Right cardiac atrium (tissue), 5 donors: ENCODE measurements at places on chromosomes 2 and 18. TPM values are rescaled to one million over a fixed set of nuclear protein-coding genes. Genes with fewer than 3 reads are reported as not detected.

- DNase-seq = no peak
Measured at GRCh38 chr2:150495993-150496627, 8.6 kb upstream of the RND3 start.

DNA sequence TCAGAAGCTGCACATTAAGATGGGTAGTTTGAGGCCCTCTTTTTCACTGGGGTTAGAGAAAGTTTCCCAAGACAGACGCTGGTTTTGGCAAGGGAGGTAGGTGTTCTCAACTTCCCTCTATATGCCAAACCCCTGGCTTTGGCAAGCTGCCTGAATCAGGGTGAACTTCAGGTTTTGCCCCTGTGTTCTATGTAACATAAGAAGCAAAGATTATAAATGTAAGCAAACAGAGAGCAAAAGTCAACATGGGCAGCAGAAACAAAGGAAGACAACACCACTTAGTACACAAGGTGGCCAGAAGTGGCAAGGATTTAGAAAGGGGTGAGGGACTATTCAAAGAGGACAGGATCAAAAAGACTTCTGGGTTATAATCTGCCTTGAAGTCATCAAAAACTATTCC is 70.5 kb upstream of the TFCP2L1 start:
- DNase-seq = no peak

GRCh38 chr18:36649205-36649604 is 179.6 kb downstream of the TPGS2 start:
- no peak for DNase-seq

GRCh38 chr2:11371092-11371937 is 26.9 kb upstream of the ROCK2 start:
- no peak for DNase-seq

GRCh38 chr18:75652528-75652927 is 225.0 kb upstream of the SMIM21 start:
- DNase-seq = no peak

DNA sequence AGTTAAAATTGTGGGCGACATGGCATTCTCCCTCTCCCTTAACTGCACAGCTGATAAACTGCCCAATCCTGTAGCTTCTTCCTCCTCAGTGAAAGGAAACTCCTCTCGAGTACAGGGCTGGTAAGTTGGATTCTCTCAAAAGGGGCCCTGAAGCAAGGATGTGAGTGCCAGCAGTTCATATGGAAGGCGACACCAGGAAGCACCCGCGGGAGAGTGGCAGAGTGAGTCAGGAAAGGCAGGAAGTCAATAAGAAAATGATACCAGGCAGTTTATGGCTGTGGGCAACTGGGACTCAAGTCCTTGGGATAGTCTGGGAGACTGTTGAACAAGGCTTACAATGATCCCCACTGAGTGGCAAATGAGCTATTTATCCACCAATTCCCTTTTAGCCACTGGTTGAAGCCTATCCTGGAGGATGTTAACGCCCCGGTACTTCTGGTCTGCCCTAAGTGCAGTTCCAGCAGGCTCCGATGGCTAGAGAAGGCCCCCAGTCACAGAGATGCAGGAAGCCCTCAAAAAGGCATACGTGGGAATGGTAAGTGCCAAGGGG is 34.8 kb downstream of the ABHD3 start:
- DNase-seq = no peak

GRCh38 chr2:36492216-36492945 is 105.6 kb downstream of the FEZ2 start:
- DNase-seq = no peak

Gene SLC23A3
- 0.56 TPM for total RNA-seq

DNA sequence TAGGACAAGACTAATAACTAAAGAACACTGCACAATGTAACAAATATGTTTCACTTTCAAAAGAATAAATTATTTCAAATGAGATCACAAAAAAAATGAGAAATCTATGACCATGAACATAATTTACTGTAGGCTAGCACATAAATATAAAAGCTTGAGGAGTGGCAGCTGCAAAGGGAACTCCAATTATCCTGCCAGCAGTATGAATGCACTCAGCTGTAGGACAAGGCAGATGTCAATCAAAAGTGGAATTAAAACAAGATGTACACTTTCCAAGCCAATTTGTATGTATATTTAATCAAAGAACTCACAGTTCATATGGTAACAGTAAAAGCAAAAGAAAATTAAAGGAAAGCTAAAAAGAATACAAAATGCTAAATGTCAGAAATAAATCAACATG is 76.6 kb upstream of the NCKAP5 start:
- DNase-seq = no peak

Gene MERTK
- total RNA-seq = 7.3 TPM

Gene NDUFV2
- total RNA-seq = 314 TPM

- DNase-seq = no peak
Measured at GRCh38 chr18:56639104-56639381, 651 bp upstream of the TXNL1 start.

DNA sequence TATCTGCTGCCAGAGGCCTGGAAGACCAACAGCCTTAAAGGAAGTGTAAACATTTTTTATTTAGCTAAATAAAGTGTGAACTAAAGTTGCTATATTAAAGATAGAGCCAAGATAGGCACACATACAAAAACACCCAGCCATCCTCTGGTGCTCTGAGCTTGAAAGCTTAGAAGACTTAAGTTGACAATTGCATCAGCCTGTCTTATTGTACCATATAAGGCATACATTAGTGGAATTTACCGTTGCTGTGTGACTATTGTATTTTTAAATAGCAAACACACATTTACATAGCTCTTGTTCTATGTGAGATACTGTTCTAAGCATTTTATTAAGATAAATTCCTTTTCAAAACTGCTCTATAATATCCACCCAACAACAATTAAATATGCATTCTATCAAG is 736.6 kb upstream of the ZEB2 start:
- no peak for DNase-seq

GRCh38 chr2:197920088-197920487 is 115.7 kb downstream of the PLCL1 start:
- DNase-seq = no peak

Gene CNTNAP5
- not detected for total RNA-seq

Gene GALR1
- total RNA-seq = not detected

DNA sequence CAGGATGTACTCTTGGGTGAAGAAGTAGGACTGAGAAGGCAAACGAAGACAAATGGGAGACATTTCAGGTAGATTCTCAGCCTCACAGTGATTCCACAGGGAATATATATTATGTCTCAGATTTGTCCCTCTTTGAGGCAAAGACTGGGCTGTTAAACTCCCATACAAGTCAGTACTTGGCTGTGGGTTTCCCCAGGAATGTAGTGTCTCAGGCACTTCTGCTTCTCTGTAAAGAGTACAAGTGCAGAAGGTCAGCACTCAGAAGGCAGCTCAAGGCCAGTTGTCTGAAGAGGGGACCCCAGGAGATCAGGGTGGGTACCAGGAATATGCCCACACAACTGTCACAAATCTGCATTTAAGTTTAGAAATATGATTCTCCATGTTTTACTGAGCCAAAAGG is 39.9 kb upstream of the COBLL1 start:
- DNase-seq = no peak

DNA sequence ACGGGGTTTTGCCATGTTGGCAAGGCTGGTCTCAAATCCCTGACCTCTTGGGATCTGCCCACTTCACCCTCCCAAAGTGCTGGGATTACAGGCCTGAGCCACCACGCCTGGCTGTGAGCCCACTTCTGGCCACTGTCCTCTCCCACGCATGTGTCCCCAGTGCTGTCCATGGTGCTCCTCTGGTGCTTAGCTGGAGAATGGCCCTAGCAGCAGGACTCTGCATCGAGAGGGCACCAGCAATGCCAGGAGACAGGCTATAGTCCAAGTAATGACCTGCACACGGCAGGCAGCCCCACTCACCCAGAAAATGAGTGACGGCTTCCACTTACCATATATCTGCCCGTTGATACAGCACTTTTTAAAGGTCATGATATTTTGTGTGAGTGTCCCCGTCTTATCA is 66.3 kb upstream of the NARS1 start:
- DNase-seq = peak; percentile 53

DNA sequence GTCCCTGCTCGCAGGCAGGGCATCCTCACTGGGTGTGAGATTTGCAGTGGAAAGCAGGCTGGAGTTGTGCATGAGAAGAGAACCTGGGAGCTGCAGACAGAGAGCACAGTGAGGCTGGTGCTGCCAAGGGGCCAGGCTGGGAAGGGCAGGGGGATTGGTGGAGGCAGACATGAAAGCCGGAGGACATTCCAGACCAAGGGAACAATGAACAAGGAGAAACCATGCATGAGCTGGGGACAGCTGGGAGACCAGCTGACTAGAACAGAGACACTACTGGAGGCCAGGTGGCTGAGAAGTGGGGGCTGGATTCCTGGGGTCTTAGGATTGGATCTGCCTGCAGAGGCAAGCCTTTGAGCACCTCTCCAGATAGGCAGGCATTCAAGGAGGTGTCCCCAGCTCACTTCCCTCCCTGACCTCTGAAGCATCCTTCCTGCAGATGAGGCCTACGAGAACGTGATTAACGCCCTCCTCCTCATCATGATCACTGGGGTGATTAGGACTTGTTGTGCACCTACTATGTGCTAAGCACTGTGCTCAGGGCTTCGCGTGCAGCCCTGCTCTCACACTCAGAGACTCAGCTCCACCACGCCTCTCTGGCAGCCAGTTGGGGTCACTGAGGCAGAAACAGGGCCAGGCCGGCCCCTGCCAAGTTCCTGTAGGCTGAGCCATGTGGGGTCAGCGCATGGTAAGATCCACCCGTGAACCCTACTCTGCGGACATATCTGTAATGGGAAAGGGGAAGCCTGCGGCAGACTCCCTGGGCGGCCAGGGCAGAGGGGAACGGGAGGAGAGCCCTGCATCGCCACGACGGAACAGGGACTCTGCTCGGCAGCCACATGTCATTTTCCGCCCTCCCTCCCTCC is 74.8 kb upstream of the SLC66A3 start:
- DNase-seq = no peak

- peak; percentile 43 for DNase-seq
Measured at GRCh38 chr2:232901736-232902578, 31.9 kb downstream of the SNORC start.

GRCh38 chr18:12015416-12016062 is 34.2 kb downstream of the IMPA2 start:
- peak; percentile 52 for DNase-seq

DNA sequence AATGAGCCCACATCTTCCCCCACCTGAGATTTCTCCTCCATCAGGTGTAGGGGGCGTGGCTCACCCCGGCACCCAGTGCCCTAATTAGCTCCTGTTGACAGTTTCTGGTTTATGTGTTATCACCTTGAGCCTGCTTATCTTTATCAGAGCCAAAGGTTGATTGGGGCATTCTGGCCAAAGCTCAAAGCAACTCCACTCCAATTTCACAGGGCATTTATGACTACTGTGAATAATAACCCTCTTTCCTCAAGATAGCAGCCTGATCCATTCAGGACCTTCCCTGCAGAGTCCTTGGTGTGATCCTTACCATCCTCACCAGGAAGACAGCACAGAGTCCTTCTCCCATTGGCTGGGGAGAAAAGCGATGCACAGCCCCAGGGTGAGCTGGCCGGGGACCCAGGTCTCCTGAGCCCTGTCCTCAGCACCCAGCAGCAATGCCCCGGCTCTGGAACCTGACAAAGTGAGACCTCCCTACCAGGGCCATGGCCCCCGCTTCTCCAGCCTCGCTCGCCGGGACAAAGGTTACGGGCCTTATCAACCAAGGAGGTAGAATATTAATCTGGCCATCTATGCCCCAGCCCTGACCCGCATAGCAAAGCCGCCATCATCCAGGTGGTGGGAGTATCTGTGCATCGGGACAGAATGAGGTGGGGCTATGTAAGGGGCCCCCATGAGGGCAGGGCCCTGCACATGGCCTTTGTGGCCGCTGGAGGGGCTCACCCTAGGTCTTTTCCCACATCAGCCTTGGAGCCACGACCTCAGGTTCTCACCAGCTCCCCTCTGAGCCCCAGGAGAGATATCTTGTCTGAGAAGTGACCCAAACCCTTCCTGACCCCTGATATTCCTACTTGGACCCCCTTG is 64.5 kb downstream of the ZFP36L2 start:
- no peak for DNase-seq

DNA sequence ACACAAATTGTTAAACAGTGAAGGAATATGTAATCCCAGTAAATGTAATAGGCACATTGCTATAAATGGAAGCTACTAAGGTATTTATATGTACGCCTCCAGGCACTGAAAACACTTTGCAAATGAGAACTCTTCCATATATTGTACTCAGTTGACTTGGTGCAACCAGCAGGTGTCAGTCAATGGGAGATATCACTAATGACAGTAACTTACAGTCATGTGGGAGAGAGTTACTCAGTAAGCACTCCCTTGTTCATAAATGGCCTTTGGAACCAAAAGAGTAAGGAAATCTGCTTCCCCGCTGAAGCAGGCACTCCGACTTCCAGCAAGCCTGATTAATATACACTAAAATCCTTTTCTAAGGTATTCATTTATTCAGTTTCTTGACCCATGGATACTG is 5.9 kb downstream of the MDH1 start:
- no peak for DNase-seq

DNA sequence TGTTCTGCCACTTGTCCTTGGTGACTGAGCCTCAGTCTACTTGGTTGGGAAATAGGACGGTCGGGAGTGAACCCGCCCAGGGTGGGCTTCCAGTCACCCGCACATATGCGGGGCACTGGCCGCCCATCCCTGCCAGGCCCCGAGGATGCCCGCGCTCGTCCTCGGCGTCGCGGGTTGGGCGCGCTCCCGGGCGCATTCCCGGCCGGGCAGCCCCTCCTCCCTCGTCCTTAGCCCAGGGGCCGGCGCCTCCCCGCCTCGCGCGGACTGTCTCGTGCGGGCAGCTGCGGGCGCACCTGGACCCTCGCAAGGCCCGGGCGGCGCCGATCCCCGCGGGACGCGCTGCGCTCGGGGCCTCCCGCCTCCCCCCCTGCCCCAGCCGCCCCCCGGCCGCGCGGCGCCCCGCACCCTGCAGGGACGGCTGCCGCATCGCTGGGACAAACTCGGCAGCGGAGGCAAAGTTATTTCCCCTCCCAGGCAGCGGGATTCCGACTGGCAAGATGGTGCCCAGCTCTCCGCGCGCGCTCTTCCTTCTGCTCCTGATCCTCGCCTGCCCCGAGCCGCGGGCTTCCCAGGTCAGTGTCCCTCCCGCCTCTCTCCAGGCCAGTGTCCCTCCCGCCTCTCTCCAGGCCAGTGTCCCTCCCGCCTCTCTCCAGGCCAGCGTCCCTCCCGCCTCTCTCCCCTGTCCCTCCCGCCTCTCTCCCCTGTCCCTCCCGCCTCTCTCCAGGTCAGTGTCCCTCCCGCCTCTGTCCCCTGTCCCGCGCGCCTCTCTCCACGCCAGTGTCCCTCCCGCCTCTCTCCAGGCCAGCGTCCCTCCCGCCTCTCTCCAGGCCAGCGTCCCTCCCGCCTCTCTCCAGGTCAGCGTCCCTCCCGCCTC is at the start of gene FBLN7:
FBLN7 (plus strand) TSS at position 227 of the 874 bp plus-strand sequence; CDS start at position 498, 271 bp downstream.
- peak; percentile 66 for DNase-seq

- DNase-seq = no peak
Measured at GRCh38 chr2:188119112-188119838, 172.4 kb upstream of the GULP1 start.

DNA sequence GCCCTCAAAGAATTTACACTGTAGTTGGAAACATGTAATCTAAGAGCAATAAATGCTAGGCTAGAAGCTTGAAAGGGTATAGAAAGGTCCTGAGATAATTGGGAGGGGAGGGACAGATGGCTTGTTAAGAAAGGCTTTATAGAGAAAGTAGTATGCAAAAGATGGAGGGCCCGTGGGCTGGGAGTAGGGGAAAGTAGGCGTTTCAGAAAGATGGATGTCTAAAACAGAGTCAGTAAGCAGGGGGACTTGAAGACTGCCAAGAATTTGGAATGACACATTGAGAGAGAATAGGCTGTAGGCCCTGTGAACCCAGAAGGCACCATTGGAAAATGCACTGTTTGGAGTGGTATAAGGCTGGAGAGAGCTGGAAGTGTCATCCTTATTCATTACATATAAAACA is 822 bp downstream of the PSMG2 start:
- no peak for DNase-seq

GRCh38 chr2:44838116-44838790 is 103.2 kb upstream of the SIX3 start:
- no peak for DNase-seq
